ENCODE measurements at places on chromosomes 11 and 22.
A peak's percentile ranks its signal among the peaks of the same experiment; 100 is the strongest.

DNA sequence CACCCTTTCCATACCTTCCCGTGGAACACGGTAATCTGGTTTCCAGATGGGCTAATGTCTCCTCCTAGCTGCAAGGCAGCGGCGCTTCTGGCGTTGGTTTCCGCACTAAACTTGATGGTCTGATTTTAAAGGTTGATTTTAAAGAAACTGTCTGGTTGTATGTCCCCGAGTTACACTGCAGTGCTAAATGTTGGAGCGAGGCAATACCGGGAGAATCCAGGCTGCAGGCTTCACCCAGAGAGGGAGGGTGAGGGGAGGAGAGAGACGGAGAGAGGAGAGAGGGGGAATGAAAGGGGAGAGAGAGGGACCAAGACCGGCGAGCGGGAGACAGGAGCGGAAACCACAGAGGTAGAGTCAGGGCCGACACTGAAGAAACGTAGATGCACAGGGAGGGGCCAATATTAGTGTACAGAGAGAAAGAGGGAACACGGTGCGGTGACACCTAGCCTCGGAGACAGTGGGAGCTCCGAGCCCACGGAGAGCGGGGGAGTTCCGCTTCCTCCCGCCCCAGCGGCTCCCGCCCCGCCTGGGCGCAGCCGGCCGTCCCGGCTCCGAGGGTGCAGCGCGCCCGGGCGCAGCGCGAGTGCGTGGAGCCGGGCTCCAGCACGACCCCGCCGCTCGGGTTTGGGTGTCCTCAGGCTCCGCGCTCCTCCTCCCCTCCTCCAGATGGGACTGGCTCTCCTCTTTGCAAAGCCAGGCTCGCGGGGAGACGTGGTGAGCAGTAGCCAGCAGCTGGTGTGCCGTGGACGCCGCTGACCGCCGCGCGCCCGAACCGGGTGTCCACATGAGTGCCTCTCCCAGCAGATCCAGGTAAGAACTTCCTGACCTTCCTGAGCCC is 71.9 kb upstream of the GRAMD1B start:
- DNase-seq, result peak; percentile 32

GRCh38 chr11:18768472-18768901 is 23.1 kb downstream of the PTPN5 start:
- DNase-seq, result peak; percentile 24

DNA sequence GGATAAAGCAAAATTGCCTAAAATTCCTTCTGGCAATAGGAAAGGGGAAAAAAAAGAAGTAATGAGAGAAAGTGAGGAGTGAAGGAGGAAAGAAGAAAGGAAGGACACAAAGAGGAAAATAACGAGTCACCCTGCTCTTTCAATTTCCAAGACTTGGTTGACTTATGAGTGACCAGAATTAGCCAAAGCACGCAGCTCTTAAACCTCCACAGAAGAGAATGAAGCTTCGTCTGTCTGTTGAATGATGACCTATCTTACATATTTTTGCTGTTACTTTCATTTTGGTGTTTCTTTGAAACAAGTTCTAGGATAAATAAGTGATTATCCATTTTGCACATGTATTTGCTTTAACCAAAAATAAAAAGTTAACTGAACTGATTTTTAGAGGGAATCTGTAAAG is 728 bp downstream of the MMP27 start:
- DNase-seq, result no peak

- no peak for DNase-seq
Observed at GRCh38 chr11:133818302-133818701, 27.0 kb downstream of the SPATA19 start.
